ENCODE measurements at places on chromosomes 5 and 9.

DNA sequence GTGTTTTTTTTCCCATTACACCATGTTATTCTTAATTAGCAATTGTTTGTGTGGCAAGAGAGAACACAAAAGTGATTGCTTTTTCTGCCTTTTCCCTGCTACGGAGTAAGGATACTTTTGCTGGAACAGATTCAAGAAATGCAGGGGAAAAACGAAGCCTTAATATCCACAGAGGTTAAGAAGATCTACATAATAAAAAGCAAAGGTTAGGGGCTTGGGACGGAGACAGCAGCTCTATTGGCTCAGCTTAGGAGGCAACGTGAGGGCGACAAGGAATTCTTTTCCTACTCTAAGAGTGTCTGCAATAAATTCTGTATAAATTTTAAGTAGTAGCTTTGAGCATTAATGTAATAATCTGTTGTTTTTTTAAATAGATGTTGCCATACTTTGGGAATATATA lies 693.3 kb downstream of the DTWD2 start:
- no peak for DNase-seq

GRCh38 chr5:138725818-138726416 lies 27.3 kb upstream of the CTNNA1 start:
- DNase-seq: peak; percentile 68

- DNase-seq: no peak
These were observed at the start of gene SLC6A7 for GRCh38 chr5:150189728-150190502. SLC6A7 (plus strand) TSS chr5:150190062; CDS start chr5:150190328, 266 bp downstream.

DNA sequence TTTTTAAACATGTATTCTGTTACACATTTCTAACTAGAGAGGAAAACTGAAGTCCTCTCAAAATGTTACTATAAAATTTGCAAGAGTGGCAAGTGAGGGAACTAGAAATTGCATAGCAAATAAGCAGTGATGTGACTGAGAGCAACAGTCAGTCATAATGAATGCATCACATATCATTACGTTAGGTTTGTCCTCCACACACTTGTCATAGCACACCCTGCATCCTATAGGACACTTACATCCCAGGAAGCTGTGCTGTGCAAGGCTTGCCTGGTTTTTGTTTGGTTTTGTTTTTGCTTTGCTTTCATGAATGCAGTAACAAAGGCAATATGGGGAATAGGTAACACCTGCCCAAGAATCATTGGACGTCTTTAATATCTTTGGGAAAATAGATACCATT lies 10.8 kb downstream of the NFIB start:
- no peak for DNase-seq

DNA sequence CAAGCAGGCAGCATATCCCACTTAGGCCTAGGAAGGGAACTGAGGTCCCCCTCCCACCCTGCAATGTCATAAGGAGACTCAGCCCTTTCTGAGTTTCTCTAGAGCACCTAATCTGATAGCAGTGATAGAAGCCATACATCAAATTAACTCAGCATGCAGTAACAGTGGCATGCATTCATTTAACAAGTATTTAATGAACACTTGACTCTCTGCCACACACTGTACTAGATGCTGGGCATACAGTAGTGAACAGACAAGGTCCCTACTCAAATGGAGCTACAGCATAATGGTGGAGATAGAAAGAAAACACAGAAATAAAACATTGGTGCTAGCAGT lies 58.6 kb downstream of the SLC22A5 start:
- DNase-seq: no peak

DNA sequence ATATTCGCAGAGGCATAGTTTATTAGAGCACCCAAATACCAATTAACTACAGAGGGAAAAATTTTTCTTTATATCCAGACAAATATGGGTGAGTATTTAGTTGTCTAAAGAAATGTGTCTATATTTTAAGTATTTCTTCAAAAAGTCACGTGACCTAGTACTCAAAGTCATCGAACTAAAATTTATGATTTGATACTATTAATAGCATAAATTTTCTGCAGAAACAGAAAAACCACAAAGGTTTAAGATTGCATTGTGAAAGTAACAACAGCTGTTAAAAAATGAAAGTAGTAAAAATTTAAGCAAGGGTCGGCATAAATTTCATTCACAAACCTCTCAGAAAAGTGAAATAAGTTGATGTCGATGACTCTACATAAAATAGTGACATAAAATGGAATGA lies 323.9 kb upstream of the RORB start:
- DNase-seq: no peak

GRCh38 chr5:128869970-128870369 lies 95.3 kb upstream of the SLC27A6 start:
- DNase-seq: no peak

DNA sequence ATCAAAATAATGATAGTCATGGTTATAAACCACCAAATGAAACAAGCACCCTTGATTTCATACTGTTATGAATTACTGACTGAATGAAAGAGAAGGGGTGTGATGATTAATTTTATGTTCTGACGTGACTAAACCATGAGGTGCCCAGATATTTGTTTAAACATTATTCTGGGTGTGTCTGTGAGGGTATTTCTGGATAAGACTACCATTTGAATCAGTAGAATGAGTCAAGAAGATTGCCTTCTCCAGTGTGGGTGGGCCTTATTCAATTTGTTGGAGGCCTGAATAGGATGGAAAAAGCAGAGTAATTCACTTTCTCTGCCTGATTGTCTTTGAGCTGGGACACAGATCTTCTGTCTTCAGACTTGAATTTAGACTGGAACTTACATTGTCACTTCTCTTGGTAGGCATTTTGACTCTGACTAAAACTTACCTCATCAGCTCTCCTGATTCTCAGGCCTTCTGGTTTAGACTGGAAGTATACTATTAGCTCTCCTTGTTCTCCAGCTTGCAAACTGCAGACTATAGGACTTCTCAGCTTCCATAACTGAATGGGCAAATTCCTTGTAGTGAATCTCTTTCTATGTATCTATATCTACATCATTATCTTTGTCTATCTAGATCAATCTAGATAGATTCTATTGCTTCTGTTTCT lies 321.9 kb upstream of the TARS1 start:
- DNase-seq: no peak

- DNase-seq: no peak
These were observed 37.3 kb upstream of the MAMDC2 start for GRCh38 chr9:70006306-70006705.

- peak; percentile 40 for DNase-seq
These were observed 42.6 kb downstream of the RAI14 start for GRCh38 chr5:34698754-34699153.

DNA sequence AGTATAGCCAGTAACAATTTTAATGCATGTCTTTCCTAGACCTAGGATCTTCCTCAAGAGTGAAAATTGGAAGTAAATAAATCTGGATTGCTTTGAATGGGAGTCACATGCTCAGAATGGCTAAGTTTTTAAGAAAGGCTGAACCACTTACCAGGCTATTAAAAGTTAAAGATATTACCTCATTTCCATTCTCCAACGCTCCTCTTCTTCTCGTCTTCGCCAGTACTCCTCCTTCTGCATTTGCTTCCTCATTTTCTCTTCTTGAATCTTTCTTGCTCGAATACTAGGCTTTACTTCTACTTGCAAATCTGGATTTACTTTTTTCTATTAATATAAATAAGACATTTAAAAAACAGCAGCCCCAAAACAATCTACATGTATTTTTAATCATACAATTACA lies 49.6 kb downstream of the ZFR start:
- no peak for DNase-seq

DNA sequence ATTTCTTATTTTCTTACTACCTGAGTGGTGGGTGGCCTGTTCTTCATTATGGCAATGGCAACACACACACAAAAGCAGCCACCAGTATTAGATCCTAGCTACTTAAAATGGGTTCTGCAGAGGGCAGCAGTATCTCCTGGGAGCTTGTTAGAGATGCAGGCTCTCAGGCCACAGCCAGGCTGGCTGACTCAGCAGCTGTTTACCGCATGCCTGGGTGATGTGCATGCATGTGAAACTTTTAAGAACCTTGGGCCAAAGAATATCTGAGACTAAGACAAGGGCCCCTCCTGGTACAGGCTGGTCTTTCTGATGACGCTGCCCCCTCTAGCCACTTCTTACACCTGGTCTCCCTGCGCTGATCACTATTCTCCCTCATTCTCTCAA lies 399.0 kb downstream of the MED10 start:
- peak; percentile 71 for DNase-seq

DNA sequence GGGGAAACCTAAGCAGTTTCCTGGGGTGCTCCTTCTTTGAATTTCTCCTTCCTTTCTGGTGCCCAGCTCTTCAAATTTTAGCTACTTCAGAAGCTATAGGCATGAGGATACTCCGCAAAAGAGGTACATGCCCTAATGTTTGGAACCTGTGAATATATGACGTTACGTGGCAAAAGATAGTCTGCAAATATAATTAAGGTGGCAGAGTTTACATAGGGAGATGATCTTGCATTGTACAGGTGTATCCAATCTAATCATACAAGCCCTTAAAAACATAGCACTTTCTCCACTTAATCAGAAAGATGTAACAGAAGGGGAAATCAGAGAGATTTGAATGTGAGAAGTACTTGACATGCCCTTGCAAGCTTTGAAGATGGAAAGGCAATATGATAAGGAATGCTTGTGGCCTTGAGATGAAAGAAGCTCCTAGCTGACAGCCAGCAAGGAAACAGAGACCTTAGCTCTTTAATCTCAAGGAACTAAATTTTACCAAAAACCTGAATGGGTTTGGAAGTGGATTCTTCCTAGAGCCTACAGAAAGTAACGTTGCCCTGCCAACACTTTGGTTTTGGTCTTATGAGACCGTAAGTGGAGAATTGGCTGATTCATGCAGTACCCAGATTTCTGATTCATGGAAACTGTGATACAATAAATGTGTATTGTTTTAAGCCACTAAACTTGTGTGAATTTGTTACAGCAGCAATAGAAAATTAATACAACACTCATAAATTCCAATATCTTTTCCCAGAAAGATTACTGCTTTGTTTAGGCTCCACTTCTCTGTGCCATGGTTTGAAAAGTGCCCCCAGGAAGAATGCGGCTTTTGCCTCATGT lies 268.4 kb downstream of the FAM170A start:
- DNase-seq: no peak

GRCh38 chr5:169875091-169875728 lies 105.1 kb downstream of the INSYN2B start:
- no peak for DNase-seq

GRCh38 chr5:24363789-24364481 lies 280.8 kb downstream of the CDH10 start:
- DNase-seq: no peak

DNA sequence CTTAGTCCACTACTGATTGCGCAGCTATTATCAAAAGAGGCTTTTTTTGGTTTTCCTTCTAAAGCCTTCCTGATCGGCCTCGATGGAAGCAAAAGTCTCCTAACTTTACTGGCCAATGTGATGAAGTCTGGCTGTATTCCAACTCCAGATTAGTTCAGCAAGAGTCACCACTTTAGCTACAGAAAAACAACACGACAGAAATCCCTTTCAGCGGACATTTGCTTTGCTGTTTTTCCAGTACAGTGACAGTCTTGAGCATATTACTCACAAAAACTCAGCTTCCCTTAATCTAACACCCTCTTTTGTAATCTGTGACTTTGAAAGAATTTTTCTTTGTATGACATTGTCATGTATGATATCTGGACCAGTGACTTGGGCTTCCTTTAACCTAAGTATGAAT lies 95.7 kb downstream of the HOMER1 start:
- no peak for DNase-seq

GRCh38 chr9:80839821-80840675 lies 849.3 kb downstream of the TLE1 start:
- DNase-seq: no peak

DNA sequence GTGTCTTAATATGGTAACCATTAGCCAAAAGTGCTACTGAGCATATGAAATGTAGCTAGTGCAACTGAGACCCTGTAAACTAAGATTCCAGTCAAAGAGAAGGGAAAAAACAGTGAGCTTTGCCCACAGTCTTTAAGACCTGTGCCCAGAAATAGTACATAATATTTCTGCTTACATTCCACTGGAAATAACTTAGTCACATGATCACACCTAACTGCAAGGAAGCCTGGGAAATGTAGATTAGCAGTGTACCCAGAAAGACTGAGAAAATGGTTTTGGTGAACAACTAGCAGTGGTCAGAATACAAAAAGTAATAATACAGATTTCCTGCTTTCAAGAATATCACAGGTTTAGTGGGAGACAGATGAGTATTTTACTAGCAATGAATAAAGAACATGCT lies 2.5 kb upstream of the CPLANE1 start:
- no peak for DNase-seq

DNA sequence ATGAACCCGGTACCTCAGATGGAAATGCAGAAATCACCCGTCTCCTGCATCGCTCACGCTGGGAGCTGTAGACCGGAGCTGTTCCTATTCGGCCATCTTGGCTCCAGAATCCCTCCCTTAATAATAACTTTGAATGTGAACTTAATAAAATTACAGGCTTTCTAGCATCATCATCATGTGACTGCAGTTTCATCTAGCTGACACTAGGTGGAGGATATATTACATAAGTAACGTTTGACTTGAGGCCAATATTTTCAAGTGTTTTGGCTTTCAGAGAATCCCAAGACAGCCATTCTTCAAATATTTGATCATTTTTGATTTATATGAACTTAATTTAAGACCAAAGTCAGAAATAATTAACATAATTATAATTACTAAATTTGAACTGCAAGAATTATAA lies 474.9 kb upstream of the CDH10 start:
- DNase-seq: no peak

DNA sequence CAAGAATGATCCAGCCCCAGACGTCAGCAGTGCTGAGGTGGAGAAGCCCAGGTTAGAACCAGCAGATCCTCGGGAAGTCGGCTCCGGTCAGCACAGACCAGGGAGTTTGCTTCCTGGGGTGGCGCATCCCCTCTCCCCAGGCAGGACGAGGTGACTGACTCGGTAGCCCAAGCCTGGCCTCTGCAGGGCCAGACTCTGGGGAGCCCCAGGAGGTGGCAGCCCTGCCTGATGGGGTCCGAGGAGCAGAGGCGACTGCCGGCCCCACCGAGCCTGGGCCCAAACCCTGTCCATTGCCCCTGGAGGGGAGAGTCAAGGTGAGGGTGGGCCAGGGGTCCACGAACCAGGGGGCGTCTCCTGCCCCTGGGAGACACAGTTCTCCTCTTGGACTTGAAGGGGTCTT lies 52.9 kb upstream of the SARDH start:
- DNase-seq: no peak
